ENCODE measurements at places on chromosomes 16 and 17. TPM values are rescaled to one million over a fixed set of nuclear protein-coding genes. Genes with fewer than 3 reads are reported as not detected.

DNA sequence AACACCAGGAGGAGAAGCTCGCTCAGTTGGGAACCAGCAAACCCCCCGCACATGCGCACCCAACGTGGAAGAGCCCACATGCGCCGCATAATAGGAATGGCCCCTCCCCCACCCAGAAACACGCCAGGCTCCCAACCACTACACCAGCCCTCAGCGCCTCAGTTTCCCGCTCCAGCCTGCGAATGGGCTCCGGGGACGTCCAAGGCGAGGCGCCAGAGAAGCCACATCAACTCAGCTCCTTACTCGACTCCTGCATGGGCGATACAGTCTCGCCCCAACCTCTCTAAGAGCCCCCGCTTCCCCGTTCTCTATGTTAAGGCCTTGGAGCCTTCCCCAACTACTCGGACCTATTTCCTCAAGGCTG, 504 bp downstream of the SRSF1 start:
- peak overlapping the region; percentile 95 for H3K27ac ChIP-seq
- peak overlapping the region; percentile 83 for H3K4me3 ChIP-seq
- H3K27me3 ChIP-seq, result no peaks in the 10 kb centered on the region

- no peaks in the 10 kb centered on the region for H3K4me1 ChIP-seq
- H3K27ac ChIP-seq, result no peak overlapping the region
- no peak overlapping the region for H3K4me3 ChIP-seq
- H3K36me3 ChIP-seq, result no peaks in the 10 kb centered on the region
- no peak for DNase-seq
- H3K27me3 ChIP-seq, result no peaks in the 10 kb centered on the region
Observed at GRCh38 chr16:54120846-54121480, 165.6 kb downstream of the IRX3 start.

GRCh38 chr17:32453370-32453769, 9.1 kb downstream of the PSMD11 start:
- H3K27me3 ChIP-seq, result no peaks in the 10 kb centered on the region
- H3K4me1 ChIP-seq, result no peaks in the 10 kb centered on the region
- H3K27ac ChIP-seq, result no peak overlapping the region
- peaks cover 77% of the 10 kb centered on the region for H3K36me3 ChIP-seq
- DNase-seq, result no peak

DNA sequence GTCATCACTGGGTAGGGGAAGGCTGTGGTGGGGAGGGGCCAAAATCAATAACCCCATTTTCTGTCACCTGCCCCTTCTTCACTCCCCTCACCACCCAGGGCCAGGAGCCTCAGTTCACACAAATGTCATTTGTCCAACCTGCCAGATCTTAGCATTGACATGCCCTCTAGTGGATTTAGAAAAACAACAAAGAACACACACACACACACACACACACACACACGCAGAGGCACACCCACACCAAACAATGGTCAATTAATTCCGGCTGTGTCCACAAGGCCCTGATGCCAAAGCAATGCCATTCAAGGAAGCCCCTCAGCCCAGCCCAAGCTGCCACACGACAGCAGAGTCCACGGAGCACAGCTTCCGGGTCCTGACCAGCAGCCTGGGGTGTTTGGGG, 68.4 kb downstream of the NOG start:
- H3K36me3 ChIP-seq, result no peaks in the 10 kb centered on the region
- no peak overlapping the region for H3K4me3 ChIP-seq
- H3K27ac ChIP-seq, result no peak overlapping the region
- no peaks in the 10 kb centered on the region for H3K27me3 ChIP-seq
- DNase-seq, result no peak
- no peaks in the 10 kb centered on the region for H3K4me1 ChIP-seq

DNA sequence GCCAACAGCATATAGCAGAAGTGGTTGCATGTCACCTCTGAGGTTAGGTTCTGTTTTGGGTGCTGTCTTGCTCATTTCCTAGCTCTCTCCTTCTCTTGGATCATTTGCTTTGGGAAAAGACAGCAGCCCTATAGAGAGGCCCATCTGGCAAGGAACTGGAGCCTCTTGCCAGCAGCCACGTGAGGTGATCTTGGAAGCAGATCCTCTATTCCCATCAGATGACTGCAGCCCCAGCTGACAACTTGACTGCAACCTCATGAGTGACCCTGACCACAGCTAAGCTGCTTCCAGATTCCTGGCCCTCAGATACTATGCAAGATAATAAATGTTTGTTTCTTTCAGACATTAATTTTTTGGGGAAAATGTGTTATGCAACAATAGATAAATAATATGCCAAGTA, 213.3 kb upstream of the HS3ST4 start:
- H3K27ac ChIP-seq, result no peak overlapping the region
- no peaks in the 10 kb centered on the region for H3K4me1 ChIP-seq
- H3K27me3 ChIP-seq, result no peaks in the 10 kb centered on the region
- no peak for DNase-seq

DNAH9 gene
- total RNA-seq, result not detected

METRN gene
- 6.7 TPM for total RNA-seq

MBTPS1 gene
- 120 TPM for total RNA-seq

NACA2 gene
- not detected for total RNA-seq
